ENCODE measurements at places on chromosomes 11 and 22.

GRCh38 chr11:9362393-9362863, 22.0 kb upstream of the IPO7 start:
- DNase-seq = no peak

- no peak for DNase-seq
Observed at GRCh38 chr11:90423378-90423777, 200.5 kb upstream of the CHORDC1 start.

DNA sequence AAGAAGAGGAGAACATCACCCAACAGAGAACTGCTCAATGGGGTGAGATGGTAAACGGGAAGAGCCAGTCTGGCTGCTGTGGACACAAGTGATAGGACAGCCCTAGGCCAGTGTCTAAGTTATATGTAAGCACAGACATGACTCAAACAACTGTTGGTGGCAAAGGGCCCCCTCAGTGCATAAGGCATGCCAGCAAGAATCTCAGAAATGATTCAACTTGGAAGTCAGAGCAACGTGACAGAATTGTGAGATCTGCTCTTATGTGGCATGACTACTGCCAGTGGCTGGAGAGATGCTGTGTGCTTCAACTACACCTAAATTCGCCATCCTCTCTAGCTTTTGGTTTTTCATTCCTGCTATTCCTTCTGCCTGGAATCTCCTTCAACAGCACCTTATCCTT, 7.4 kb downstream of the SLN start:
- DNase-seq = no peak

DNA sequence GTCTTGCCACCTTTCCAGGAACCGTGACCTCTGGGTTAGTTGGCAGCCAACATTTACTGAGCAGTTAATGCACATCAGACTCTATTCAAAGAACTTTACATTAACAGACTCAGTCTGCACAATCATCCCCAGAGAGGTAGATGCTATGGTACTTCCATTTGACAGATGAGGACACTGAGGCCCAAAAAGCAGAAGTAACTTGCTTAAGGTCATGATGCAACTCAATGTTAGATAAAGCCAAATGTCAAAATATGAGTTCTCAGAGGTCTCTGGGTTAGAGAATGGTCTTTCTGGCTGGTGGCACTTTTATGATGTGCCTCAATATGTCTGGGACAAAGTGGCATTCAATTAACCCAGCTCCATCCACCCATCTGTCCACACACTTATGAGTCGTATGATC, 450.0 kb downstream of the MIAT start:
- no peak for DNase-seq

- DNase-seq = no peak
Observed at GRCh38 chr11:46505741-46506482, 87.9 kb downstream of the AMBRA1 start.

GRCh38 chr11:47410370-47411264, 2.2 kb downstream of the SLC39A13 start:
- DNase-seq = no peak

All from stimulated activated CD8-positive, alpha-beta memory T cell treated with anti-CD3 and anti-CD28 coated beads, Interleukin-7, amount 100 ng/mL, for 1 hour (primary cell).